ENCODE measurements at places on chromosomes 11 and 22. TPM values are rescaled to one million over a fixed set of nuclear protein-coding genes. Genes with fewer than 3 reads are reported as not detected.

The CDON gene
- 8.9 TPM for total RNA-seq

The DRD4 gene
- total RNA-seq, result not detected

The INPP5J gene
- 0.33 TPM for total RNA-seq

The CRYBB2 gene
- not detected for total RNA-seq

The CPT1B gene
- total RNA-seq, result 13.8 TPM
